Activated T-cell treated with anti-CD3 and anti-CD28 coated beads, Interleukin-2, amount 50 U/mL, for 48 hours (primary cell): ENCODE measurements at places on chromosomes 1 and 21.
A peak's percentile ranks its signal among the peaks of the same experiment; 100 is the strongest.

DNA sequence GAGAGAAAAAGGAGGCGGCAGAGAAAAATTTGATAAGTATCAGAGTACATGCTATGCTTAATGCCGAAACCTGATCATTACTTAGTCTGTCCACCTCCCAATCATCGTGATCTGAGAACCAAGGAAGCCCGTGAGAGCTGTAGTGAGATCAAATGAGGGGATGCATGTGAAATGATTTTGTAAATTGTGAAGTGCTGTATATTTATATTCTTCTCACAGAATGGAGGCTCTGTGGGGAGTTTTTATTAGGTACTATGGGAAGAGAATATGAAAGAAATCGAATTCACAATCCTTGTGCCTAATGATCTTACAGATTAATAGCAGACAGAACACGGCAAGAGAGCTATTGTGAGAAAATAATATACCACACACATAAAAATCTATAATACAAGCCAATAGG lies 115.5 kb downstream of the LYPLAL1 start:
- no peak for DNase-seq

- no peak for DNase-seq
Measured at GRCh38 chr1:159867664-159868026, 5.2 kb upstream of the VSIG8 start.

- no peak for DNase-seq
Measured at GRCh38 chr1:89322402-89322801, 41.5 kb upstream of the GBP6 start.

GRCh38 chr21:45304945-45305344 lies 17.2 kb upstream of the POFUT2 start:
- DNase-seq: no peak

DNA sequence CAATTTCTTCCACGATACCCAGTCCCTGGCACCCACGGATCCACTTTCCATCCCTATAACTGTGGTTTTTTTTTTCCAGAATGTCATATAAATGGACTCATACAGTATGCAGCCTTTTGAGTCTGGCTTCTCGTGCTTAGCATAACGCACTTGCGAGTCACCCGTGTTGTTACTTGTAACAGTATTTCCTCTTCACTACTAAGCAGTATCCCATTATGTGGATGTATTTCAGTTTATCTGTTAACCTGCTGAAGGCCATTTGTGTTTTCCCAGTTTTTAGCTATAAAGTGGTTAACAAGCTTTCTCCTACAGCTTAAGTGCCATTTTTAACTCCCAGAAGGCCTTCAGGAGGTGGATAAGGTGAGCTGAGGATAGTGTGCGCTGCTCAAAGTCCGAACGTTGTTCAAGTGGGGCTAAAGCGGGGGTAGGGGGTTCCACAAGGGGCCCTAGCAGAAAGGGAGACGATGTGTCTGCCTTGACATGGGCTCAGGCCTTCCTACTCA lies 829 bp downstream of the ADAR start:
- DNase-seq: peak; percentile 17

- peak; percentile 76 for DNase-seq
Measured at GRCh38 chr1:32989160-32990050, 24.8 kb upstream of the RNF19B start.

DNA sequence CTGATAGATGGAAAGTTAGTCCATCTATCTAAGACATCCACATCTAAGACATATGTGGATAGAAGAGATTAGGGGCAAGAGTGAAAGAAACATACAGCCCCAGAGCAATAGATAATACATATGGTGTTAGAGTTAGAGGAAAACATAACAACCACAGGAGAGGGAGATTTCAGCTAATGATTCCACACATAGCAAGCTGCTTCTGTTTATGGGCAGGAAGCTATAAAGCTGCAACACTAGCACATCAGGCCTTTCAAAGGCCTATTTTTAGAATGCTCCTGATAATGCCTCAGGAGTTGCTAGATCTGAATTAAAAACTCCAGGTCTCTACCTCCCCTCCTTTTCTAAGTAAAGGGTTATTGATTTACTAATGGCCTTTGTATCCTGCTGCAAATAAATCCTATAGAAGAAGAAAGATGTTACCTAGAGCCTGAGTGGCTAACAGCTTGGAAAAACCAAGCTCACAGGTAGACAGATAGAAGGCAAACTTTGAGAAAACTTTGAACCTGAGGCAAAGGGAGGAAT lies 36.1 kb downstream of the BRINP2 start:
- DNase-seq: no peak

- DNase-seq: peak; percentile 52
Measured at GRCh38 chr1:25564777-25565574, 21.6 kb downstream of the LDLRAP1 start.

DNA sequence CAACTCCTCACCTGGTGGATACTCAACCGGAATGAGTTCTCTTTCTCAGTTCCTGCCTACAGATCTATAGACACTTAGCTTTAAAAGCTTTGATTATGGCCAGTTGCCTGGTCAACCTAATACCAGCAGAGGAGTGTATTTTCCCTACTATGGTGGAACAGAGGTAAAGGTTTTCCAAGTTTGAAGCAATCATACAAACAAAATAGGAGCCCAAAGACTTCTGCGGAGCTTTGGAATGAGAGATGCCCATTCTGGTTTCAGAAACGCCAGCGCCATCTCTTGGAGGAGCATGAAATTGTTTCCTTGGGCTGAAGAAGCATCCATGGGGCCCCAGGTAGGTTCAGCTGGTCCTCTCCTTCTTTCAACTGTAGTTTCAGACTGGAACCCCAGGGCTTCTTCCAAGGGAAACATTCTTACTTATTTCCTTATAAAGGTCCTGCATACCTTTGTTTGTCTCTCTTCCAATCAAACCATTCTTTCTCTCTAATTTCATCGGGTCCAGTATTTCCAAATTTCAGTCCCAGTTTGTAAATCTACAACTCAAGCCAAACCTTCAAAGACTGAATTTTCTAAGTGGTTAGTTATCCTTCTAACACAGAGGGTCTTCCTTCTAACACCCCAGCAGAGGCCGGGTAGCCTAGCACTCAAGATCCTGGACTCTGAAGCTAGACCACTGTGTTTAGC lies 95.9 kb downstream of the KCNJ15 start:
- peak; percentile 70 for DNase-seq

GRCh38 chr1:210937846-210938245 lies 196.1 kb downstream of the KCNH1 start:
- no peak for DNase-seq

DNA sequence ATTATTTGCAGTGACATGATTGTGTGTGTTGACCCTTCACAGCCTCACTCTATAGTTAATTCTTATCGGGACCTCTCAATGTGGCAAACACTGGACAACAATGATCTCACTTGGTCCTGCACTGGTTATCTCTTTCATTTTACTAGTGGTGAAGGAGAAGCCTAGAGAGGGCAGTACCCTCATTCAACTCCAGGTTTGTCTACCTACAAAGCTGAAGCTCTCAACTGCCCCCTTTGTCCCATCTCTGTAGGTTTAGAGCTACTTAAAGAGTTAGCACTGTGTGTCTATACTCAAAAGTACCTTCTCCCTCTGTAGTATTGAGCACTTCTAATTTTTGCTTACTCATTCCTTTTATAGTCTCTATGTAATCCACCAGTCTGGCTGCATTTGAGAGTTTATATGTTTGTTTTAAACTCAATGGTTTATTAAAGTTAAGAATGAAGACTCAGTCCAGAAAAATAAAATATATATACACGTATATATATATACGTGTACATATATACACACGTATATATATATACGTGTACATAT lies 40.9 kb upstream of the BCL9 start:
- DNase-seq: no peak

DNA sequence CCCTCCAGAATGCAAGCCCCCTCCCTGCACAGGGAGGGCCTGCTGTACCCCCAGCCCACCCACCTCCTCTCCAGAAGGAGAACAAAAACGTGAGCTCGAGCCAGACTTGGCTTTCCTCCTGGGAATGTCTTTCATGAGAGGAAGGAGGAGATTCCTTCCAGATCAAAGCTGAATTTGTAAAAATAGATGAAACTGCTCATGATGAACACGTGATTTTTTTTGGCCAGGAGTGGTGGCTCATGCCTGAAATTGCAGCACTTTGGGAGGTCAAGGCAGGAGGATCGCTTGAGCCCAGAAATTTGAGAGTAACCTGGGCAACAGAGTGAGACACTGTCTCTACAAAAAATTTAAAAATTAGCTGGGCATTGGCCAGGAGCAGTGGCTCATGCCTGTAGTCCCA lies 21.8 kb downstream of the GPR157 start:
- DNase-seq: no peak

- no peak for DNase-seq
Measured at GRCh38 chr1:180343921-180344769, 114.1 kb downstream of the LHX4 start.

- DNase-seq: no peak
Measured at GRCh38 chr1:72253132-72253531, 29.2 kb downstream of the NEGR1 start.

- no peak for DNase-seq
Measured at GRCh38 chr1:11790880-11791715, 14.7 kb downstream of the MTHFR start.

DNA sequence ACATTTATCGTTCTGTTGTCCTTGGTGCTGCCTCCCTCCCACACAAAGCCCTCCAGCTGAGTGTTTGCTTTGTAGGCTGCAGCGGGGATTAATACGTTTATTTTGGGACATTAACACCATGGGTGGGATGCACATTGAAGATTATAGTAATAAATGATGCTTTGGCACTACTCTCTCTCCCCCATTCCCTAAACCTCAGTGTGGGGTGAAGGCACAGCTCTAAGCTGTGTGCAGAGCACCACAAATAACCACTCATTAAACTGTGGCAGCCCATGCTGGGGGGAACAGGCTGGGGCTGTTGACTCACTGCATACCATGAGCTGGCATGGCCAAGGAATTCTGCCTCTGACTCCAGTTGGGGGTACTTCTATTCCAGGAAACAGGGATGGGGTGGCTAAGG lies 7.7 kb downstream of the PCP4L1 start:
- no peak for DNase-seq
